ENCODE measurements at places on chromosomes 5 and 9.
A peak's percentile ranks its signal among the peaks of the same experiment; 100 is the strongest.

- peak; percentile 91 for DNase-seq
These were observed 65.3 kb downstream of the CSNK1A1 start for GRCh38 chr5:149485655-149486615.

DNA sequence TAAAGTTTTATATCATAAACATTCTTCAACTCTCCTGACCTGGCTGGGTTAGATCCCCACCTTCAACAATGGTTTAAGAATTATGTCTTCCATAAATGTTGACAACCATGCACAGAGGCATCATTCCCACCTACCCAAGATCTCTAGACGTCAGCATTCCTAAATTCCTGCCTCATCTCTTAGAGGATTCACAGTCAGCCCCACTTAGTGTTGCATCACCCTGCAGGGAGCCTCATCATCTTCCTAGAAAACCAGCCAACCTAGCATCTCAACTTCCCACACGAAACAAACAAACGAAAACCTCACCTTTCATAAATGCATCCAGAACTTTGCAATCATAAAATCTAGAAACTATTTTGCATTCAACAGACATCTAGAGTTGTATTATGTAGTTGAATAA is 816.1 kb upstream of the C9orf72 start:
- no peak for DNase-seq

- DNase-seq = no peak
These were observed 9.3 kb downstream of the HAVCR1 start for GRCh38 chr5:157049605-157050004.

DNA sequence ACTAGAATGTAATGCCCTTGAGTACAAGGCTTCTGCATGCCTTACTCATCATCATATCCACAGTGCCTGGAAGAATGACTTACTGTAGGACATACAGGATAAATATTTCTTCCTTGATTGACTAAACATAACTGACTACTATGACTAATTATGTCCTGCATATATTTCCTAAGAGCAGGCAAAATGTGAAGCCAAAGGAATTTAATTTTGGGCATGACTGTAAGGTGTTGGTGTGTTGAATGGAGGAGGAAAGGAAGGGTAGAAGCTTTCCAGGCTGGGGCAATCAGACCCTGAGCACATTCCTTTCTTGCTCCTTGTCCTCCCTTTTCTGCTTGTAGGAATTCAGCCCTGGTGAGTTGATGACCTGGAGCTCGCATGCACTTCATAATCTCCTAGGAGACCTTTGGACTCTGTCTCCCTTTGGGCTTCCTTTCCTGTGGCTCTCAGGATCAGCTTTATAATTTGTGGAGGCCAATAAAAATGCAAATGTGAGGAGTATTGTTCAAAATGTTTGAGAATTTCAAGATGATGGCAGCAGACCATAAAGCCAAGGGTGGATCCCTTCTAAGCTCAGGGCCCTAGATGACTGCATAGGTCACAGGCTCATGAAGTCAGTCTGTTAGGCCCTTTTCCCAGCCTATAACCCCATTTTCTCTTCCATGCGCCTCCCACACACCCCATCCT is 174.0 kb downstream of the HMHB1 start:
- no peak for DNase-seq

GRCh38 chr9:102456562-102456961 is 538.6 kb upstream of the CYLC2 start:
- no peak for DNase-seq

- no peak for DNase-seq
These were observed 21.4 kb downstream of the LAMC3 start for GRCh38 chr9:131030239-131031004.

DNA sequence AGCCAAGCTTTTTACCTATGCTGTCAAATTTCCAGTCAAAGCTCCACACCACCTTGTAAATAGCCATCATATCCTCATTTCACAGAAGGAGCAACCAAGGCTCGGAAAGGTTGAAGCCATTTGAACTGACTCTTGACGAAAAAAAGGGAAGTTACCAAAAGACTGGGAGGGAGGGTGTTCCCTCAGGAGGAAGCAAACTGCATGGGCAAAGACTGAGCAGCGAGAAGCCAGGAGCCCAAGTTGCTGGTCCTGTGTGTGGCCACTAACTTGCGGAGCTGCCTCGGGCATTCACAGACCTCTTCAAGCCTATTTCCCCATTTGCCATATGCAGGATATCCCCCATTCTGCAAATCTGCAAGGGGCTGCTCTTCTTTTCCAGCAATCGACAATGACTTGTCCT is 37.4 kb downstream of the TTLL11 start:
- no peak for DNase-seq

DNA sequence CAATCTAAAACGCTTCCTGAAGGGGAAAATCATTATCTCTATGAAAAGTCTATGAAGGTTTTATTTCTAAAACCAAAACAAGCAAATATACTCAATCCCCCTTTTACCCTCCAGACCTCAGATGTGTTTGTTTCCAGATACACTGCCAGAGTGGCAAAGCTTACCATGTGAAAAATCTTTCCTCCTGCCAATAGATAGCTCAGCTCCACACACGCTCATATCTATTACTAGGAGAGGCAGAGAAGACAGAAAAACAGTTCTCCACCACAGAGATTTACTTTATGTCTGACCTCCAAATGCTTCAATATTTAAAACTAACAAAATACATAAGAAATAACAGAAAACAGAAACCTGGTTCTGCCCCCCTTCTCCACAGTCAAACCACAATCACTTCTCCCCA is 7.0 kb downstream of the IRX2 start:
- DNase-seq = no peak

GRCh38 chr9:72955571-72955970 is 2.7 kb upstream of the ALDH1A1 start:
- DNase-seq = no peak

- DNase-seq = peak; percentile 50
These were observed 1.4 kb upstream of the GLRX start for GRCh38 chr5:95823738-95824609.

- DNase-seq = no peak
These were observed 155.0 kb upstream of the COL5A1 start for GRCh38 chr9:134486596-134486995.

GRCh38 chr9:118635416-118635815 is 733.8 kb downstream of the BRINP1 start:
- DNase-seq = no peak

GRCh38 chr5:139597134-139597533 is 36.0 kb downstream of the UBE2D2 start:
- no peak for DNase-seq

- no peak for DNase-seq
These were observed 59.8 kb upstream of the GOLPH3 start for GRCh38 chr5:32233696-32234447.

DNA sequence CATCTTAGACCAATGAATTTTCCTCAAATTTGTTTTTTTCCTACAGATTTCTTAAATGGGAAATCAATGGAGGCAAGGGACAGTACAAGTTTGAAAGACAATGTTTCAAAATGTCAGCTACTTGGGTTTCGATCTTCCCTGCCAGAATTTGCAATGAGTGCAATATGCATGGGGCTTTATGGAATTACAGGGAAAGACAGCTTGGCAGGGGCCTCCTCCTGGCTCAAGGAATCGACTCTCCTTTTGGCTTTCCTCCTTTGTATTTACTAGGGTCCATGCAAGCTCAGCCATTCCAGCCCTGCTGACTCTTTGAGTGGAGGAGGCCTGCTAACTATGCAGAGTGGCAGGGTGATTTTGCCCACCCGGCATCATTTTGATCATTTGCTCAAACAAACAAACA is 63.2 kb downstream of the MED27 start:
- no peak for DNase-seq

- DNase-seq = peak; percentile 53
These were observed 2.5 kb downstream of the TNPO1 start for GRCh38 chr5:72818866-72819534.

DNA sequence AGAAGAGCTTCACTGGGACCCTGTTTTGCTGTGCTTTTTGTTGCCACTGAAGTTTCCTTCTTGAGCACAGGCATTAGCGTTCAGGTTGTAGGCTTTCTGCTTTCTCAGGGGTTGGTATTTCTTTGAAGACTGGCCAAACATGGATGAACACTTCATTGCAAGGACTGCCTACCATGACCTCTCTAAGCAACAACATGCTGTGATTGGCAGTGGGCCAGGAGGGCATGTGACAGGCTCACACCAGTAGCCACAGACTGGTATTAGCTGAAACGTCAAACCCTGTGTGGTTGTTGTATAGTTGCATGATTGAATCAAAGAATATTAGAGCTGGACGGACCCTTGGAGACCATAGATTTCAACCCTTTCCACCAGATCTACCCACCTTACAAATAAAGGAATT is 20.0 kb upstream of the MLANA start:
- DNase-seq = no peak

DNA sequence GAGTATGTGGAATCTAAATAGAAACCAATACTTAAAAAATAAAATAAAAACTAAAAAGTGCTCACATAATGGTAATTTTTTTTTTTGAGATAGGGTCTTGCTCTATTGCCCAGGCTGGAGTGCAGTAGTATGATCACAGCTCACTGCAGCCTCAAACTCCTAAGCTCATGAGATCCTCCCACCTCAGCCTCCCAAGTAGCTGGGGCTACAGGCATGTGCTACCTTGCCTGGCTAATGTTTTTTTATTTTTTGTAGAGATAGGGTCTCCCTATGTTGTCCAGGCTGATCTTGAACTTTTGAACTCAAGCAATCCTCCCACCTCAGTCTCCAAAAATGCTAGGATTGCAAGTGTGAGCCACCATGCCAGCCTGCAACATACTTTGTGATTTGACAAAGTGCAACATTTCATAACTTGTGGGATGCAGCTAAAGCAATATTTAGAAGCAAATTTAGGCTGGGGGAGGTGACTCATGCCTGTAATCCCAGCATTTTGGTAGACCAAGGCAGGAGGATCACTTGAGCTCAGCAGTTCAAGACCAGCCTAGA is 18.4 kb downstream of the AP3B1 start:
- DNase-seq = no peak

GRCh38 chr5:39400713-39401578 is 23.8 kb downstream of the DAB2 start:
- DNase-seq = no peak

GRCh38 chr5:131679911-131680310 is 44.9 kb upstream of the RAPGEF6 start:
- no peak for DNase-seq

GRCh38 chr9:88280816-88281382 is 107.3 kb upstream of the SPIN1 start:
- no peak for DNase-seq

- no peak for DNase-seq
These were observed 174.7 kb downstream of the GAS1 start for GRCh38 chr9:86772635-86772993.

GRCh38 chr9:110278080-110278707 is 21.9 kb upstream of the TXN start:
- no peak for DNase-seq

- no peak for DNase-seq
These were observed 842.9 kb upstream of the SEMA6A start for GRCh38 chr5:117417501-117417900.

DNA sequence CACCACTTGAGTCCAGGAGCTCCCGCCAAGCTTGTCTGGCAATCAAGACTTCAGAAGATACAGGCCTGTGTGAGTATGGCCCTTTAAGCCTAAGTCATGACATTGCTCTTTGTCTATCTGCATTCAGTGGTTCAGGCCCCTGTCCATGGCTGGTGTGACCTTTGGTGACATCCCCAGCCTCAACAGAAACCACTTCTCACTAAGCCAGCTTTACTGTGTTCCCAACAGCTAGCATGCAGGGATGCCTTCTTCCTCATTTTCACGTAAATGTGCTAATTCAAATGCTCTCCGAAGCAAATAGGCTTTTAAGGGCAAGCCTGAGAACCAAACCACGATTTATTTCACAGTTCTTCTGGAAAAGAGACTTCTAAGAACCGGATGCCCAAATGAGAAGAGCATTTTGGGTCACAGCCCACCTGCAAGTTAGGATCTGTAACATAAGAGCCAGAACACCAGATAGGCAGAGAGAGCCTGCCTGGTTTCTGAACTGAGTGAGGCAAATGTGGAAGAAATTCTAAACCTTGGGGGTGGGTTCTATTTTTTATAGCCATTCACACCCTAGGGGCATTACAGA is 14.9 kb downstream of the CD180 start:
- no peak for DNase-seq

DNA sequence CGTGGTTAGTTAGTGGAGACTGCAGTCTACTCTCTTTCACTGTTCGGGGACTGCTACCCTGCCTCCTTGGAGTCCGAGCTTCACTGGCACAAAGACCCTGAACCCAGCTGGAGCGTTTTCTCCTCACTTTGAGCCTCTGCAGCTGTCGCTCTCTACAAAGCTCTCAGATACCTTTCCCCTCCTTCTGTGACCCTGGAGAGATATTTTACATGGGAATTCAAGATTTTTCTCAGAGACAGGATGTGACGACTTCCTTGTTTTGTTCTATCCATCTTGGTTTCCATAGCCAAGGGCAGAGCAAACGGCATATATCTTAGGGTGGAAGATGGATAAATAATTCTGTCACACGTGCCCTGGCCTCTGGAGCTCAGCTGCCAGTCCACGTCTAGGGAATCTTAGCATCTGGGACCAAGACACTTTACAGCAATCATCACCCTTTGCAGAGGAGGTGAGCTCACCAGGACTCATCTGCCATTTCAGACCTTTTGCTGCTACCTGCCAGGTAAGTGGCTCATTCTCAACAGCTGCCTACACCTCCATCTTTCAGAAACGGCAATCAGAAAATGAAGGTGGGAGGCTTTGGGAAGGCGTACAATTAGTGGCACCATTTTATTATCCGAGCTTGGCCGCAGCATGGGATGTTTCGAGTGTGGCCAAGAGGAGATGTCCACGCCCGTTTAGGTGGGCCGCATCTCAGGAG is at the start of gene BTNL9:
Gene BTNL9 (plus strand): TSS at position 336 of the 700 bp plus-strand sequence. CDS start 5,224 bp downstream, outside the sequence.
- no peak for DNase-seq

DNA sequence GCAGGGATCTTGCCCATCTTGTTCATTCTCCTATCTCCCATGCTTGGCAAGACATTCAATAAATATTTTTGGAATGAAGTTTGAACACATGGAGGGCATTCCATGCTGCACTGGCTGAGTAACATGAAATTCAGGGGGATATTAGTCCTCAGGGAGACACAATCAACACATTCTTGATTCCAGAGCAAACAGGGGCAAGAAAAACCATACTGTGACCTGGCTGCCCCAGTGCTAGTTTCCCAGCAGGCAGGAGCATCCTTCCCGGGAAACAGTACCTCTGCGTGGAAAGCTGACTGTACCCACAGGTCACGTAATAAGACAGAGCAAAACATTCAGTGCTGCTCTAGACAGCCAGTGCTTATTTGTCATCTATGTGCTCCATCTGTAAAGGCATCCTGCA is 66.3 kb upstream of the SPOCK1 start:
- DNase-seq = no peak

DNA sequence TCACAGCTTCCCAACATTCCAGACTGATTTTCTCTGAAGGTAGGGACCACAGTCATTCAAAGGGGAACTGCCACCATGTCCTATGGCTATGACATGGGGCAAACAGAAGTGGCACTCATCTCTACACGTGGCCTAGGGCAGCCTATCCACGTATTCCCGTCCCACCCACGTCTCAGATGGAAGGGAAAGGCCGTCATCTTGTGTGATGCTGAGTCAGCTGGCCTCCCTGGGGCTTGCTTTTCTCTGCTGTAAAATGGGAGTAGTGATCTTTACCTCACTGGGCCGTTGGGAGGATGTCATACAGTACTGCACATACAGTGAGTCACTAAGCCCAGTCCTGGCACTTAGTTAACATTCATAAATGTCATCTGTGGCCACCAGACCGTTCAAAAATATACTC is 72.3 kb downstream of the RAPGEF1 start:
- DNase-seq = no peak
